ENCODE measurements at places on chromosomes 12 and 14. TPM values are rescaled to one million over a fixed set of nuclear protein-coding genes. Genes with fewer than 3 reads are reported as not detected.
A peak's percentile ranks its signal among the peaks of the same experiment; 100 is the strongest.

- no peak for DNase-seq
Measured at GRCh38 chr14:92744198-92744597, 4.2 kb downstream of the LGMN start.

DNA sequence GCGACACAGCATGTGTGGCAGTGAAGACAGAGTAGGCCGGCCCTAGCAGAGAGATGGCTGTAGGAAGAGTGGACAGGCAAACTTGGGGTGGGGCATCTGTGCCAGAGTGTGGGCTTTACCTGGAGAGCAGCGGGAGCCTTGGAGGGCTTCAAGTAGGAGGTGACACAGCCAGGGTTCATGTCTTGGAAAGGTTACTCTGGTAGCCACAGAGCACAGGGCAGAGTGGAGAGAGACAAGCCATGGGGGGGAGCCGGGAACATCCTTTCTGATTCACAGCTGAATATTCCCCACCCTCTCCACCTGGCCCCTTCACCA, 53.5 kb upstream of the DIO3 start:
- DNase-seq = no peak

GRCh38 chr14:99687284-99688209, 3.4 kb downstream of the CYP46A1 start:
- no peak for DNase-seq

DNA sequence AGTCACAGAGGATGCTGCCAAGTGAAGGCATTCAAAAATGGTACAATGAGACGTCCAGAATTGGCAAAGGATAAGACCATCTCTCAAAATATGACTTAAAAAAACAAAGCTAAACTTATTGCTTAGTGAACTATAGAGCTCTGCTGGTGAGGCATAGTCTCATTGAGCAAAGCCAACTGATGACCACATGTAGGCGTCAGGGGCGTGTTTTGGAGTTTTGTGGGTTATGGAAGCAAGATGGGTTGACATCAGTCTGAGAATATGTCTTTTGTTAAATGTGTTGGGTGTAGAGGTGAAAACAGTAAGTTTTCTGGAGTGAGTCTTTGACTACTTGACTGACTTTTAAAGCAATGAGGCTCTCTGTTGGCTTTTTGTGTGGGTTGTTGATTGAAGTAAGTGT, 47.2 kb downstream of the ATL1 start:
- no peak for DNase-seq

GRCh38 chr12:109841356-109841755, 8.2 kb upstream of the TRPV4 start:
- DNase-seq = no peak

The RNASE7 gene
- total RNA-seq = not detected

DNA sequence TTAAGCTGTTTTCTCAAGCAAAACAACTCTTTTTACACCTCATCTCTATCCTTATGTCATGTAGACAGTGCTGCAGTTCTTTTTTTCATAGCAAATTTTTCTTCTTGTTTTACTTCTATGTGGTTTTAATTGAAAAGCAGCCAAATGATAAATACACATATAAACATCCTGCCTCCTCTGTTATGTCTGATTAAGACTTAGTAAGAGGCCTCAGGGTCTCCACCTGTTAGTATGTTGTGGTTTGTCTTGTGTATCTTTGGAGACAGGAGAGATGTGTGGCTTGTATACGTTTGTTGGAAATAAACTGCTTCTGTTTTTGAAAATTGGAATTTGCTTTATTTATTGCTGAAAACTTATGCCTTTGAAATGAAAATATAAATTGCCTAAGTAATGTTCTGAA, 32.0 kb downstream of the PEX5 start:
- DNase-seq = no peak

GRCh38 chr14:64926398-64926995, 12.2 kb downstream of the CHURC1 start:
- DNase-seq = no peak

DNA sequence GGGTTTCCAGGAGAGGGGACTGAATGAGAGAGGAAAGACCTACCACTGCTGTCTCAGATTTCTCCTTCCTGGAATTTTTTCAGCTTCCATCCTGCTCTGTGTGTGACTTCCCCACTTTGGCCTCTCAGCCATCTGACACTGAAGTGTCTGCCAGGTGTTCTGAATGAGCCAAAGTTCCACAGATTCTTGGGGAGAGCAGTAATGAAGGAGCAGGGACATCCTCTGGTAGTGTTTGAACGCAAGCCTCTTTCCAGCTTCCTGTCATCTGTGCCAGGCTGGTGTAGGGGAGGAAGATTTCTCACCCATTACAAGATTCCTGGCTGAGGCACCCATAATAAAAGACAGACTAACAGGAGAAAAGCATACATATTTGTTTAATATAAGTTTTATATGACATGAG, 141.7 kb upstream of the NRXN3 start:
- no peak for DNase-seq

GRCh38 chr12:132734206-132734605, 23.6 kb downstream of the PGAM5 start:
- peak; percentile 1 for DNase-seq

The NDUFB1 gene
- 648 TPM for total RNA-seq

The IL22 gene
- total RNA-seq = not detected

DNA sequence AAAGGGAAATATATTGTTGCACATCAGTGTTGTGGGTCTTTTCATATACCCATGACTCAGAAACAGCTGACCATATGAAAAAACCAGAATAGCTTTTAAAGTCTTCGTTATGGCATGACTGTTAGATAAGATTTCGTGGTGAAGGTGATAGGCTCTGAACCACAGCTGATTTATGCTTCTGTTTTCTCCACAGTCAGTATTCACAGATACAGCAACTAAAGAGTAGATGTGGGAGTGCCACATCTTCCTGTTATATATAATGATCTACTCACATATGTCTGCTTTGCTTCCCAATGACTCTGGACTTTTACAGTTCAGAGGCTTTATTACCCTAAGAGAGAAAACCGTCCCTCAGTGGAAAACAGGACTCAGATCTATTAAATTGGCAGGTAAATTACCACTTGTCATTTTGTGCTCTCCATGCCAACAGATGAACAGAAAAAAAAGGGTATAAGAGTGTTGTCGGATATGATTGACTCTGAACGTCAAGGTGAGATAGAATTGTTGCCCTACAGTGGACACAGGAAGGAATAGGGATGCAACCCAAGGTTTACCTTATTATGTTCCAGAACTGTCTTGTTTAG, 1037.1 kb downstream of the GALC start:
- no peak for DNase-seq
